Activated CD8-positive, alpha-beta memory T cell treated with anti-CD3 and anti-CD28 coated beads for 48 hours (primary cell): ENCODE measurements at places on chromosomes 4 and X.

DNA sequence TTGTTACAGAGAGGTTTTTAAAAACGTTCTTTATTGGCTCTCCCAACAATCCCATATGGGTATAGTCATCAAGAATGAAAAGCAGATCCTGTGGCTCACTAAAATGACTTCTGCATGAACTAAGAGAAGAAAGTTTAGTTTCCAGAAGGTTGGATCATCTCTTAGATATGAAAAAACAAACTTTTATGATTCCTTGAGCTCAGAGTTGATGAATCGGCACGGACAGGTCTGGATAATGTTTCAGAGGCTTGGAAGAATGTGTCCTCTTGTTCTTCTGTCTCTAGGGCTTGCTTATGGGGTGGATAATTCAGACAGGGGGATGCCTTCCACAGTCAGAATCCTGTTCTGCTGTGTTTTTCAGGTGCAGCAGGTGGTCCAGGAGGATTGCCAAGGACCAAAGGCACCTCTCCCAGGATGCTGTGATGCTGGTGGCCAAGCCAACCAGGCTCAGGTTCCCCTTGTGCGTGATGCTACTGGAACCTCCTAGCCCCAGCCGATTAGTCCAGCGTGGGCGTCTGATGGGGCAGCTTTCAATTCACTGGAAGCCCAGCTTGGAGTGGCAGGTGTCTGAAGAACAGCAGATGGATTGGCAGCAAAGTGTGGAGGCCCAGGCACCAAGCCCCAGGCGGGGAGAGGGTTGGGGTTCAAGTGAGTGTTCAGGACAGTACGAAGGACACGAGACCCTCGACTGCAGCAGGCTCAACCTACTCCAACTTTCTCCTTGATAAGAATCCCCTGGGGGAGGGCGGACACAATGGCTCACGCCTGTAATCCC lies 30.3 kb downstream of the CCKAR start:
- no peak for DNase-seq

DNA sequence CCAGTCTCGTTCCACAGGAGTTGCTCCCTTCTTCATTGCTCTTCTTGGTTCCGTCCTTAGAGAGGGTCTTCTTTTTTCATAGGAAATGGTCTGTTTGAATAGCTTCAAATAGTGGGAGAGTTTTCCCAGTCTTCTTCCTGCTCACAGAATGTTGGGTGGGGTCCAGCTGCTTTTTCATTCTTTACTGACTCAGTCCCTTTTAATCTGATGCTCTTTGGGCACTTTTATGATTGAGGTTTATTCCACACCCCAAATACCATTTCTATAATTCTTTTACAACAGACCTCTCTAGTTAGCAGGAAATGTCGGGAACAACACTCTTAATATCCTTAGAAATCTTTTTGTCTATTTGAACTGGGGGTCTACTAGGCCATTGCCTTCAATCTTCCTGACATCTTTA lies 239.5 kb downstream of the PRDM5 start:
- no peak for DNase-seq

GRCh38 chr4:8657381-8658088 lies 65.0 kb downstream of the CPZ start:
- DNase-seq = no peak

GRCh38 chr4:30860978-30861377 lies 140.8 kb downstream of the PCDH7 start:
- no peak for DNase-seq

GRCh38 chrX:130110379-130111219 lies at the start of gene ELF4:
Gene ELF4 (minus strand): TSS chrX:130110497. CDS start chrX:130081330, 29,167 bp downstream.
- DNase-seq = no peak

GRCh38 chr4:17624821-17625220 lies 10.4 kb downstream of the MED28 start:
- DNase-seq = no peak

- no peak for DNase-seq
Measured at GRCh38 chrX:69070949-69071650, 94.2 kb downstream of the PJA1 start.

GRCh38 chr4:140309124-140309870 lies 64.1 kb upstream of the SCOC start:
- DNase-seq = no peak

DNA sequence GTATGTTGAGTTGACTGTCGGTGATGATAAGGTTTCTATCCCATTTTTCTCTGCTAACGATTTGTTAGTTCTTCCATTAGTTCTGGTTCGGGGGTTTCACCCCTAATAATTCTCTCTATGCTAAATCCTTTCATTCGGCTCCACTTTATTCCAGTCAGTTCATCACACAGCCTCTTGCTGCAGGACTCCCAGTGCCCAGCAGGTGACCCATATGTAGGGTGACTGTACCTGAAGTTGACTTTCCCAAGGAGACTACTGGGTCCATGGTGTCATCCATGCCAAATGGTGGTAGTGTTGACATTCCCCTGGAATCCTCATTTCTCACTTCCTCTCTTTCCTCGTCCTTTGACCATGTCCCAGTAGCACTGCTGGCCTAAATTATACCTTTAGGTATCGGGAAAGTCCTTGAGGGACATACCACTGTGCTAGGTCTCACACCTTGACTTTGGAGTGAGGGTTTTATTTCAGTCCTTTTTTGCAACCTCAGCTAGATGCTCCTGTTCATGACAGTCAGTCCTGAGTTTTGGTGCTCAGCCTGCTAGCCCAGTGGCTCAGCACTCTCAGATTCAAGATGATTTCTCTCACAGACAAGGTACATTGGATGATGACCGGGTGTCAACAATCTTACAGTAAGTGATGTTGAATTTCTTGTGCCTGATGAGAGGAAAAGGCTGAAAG lies 105.1 kb upstream of the ARHGAP24 start:
- no peak for DNase-seq

DNA sequence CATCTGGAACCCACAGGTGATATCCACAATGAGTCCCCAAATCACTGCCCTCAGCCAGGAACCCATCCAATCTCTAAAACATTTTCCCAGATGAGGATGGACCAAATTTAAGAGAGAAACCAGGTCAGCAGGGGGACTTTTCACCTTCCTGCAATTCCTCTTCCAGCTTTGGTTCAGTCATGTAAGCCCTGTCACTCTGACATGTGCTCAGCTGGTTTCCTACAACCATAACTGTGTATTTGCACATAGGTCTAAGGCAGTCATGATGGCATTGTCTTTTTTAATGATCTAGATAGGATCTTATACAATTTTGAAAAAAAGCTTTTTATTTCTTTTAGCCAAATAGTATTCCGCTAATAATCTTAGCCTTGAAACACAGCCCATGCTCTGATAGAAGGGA lies 6.5 kb downstream of the CXXC4 start:
- no peak for DNase-seq

- no peak for DNase-seq
Measured at GRCh38 chr4:17335371-17335770, 176.5 kb downstream of the QDPR start.

GRCh38 chr4:88975958-88976774 lies 80.8 kb downstream of the FAM13A start:
- DNase-seq = no peak

DNA sequence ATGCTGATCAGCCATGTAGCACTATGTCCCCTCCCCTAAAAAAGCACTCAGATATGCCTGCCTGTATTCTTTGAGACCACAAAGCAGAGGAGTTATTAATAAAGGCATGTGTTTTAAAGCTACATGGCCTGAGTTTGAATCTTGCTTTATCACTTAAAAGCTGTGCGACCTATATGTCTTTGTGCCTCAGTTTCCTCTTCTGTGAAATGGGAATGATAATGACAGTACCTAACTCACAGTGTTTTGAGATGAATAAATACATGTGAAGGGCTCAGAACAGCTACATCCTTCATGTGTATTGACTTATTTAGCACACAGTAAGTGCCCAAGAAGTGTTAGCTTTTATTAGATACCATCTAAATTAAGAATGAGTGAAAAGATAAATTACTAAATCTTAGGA lies 180.0 kb downstream of the WDFY3 start:
- DNase-seq = no peak

- no peak for DNase-seq
Measured at GRCh38 chrX:95703696-95704095, 980.9 kb upstream of the DIAPH2 start.

DNA sequence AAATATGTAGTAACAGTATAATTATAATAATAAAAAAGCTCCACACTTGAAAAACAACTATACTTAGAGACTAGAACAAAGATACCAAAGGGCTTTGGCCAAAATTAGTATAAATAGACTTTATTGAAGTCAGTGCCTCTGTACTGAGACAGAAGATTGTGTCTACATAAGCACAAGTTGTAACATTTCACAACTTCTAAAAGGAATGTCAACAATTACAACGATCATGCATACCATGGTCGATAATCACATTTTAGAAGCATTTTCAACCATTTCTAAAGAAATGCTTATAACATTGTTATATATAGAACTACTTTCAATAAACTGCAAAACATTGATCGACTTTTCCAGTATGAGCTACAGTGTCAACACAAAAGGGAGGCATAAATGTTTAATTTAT lies 57.0 kb downstream of the DHX15 start:
- DNase-seq = no peak

DNA sequence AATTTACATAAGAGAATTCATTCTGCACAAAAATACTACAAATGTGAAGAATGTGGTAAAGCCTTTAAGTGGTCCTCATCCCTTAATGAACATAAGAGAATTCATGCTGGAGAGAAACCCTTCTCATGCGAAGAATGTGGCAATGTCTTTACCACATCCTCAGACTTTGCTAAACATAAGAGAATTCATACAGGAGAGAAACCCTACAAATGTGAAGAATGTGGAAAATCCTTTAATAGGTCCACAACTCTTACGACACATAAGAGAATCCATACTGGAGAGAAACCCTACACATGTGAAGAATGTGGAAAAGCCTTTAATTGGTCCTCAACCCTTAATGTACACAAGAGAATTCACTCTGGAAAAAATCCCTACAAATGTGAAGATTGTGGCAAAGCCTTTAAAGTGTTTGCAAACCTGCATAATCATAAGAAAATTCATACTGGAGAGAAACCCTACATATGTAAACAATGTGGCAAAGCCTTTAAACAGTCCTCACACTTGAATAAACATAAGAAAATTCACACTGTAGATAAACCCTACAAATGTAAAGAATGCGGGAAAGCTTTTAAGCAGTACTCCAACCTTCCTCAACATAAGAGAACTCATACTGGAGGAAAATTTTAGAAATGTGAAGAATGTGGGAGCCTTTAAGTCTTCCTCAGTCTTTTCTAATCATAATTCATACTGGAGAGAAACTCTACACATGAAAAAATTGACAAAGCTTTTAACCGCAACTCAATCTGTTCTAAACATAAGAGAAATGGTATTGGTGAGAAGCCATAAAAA lies 37.4 kb downstream of the ZNF718 start:
- DNase-seq = no peak

GRCh38 chr4:113587156-113587555 lies 174.4 kb downstream of the CAMK2D start:
- no peak for DNase-seq

DNA sequence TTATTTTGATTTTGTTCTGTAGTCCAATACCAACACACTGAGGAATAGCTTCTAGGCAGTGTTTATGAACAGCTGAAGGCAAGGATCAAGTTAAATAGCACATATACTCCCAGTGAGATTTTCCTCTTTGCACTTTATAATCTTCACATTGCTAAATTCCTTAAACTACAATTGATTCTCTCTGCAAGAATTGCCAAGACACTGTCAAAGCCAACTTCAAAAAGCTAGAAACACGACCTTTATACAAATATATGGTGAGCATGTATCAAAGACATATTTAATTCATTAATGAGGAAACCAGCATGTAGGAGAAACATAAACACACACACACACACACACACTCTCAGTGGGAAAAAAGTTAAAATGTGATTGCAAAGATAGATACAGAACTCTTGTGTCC lies 86.4 kb upstream of the FAM9C start:
- no peak for DNase-seq

- no peak for DNase-seq
Measured at GRCh38 chrX:619812-620531, 10.6 kb upstream of the SHOX start.
